Activated CD4-positive, alpha-beta memory T cell treated with anti-CD3 and anti-CD28 coated beads, Interleukin-2, amount 10 ng/mL, durations not matched to agents 7 days and 5 days (primary cell): ENCODE measurements at places on chromosomes 7 and 10. TPM values are rescaled to one million over a fixed set of nuclear protein-coding genes. Genes with fewer than 3 reads are reported as not detected.

CDK13 gene
- 48.7 TPM for total RNA-seq

NOM1 gene
- 22.8 TPM for total RNA-seq

DNA sequence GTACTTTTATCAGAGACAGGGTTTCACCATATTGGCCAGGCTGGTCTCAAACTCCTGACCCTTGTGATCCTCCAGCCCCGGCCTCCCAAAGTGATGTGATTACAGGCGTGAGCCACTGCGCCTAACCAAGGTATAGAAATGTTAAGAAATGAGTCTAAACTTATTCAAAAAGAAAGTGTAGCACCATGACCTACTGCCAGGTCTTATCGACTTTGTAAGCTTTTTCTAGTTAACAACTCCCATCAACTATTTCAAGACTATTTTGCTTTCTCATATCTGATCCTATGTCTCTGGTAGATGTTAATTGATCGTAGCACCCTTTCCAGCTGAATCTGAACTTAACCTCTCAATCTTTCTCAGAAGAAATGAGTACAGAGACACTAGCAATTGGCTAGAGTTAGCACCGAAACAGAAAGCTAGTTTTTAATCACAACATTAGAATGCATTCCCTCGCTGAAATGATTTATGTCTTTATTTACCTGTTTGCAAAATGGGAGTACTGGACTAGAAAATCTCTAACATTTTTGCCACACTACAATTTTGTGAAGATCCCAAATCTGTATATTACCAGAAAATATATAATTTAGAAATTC, 114.0 kb upstream of the HGF start:
- no peak overlapping the region for H3K27ac ChIP-seq
- no peaks in the 10 kb centered on the region for H3K27me3 ChIP-seq
- H3K4me3 ChIP-seq = no peak overlapping the region

DNA sequence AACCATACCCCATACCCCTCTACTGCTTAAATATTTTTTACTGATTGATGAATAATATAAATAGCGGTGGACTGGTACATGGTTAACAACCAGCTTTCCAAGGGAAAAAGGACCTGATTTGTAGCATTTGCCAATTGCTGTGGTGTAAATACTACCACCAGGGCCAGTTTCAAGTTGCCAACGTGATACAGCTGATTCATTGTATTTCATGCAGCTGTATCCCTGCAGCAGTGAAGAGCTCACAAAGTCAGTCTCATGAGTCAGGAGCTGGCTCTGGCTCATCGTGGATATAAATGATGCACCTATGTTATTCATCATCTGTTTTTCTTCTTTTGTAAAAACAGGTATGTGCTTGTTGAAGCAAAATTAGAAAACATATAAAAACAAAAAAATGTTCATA, 15.2 kb downstream of the CALML5 start:
- peaks cover 2% of the 10 kb centered on the region for H3K27me3 ChIP-seq
- no peaks in the 10 kb centered on the region for H3K36me3 ChIP-seq
- no peak overlapping the region for H3K4me3 ChIP-seq
- DNase-seq = no peak
